NCI-H82 (cell line): ENCODE measurements at places on chromosomes 5 and 9.

DNA sequence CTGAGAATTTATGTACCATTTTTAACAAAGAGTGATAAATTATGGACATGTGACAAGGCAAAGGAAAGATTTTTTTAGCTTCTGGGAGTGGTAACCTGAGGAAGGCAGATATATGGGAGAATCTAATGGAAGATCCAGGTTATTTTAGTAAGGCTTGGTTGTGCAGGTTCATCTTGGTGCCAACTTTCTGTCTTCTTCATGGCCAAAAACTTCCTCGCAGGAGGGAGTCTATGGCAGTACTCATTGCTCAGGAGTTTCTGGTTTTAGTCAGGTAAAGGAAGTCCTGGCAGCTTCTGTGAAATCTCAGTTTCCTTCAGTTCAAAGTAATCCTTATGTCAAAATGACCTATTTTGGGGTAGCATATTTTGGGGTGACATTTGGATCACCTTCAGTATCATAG lies 248.3 kb upstream of the KCNN2 start:
- DNase-seq = no peak

DNA sequence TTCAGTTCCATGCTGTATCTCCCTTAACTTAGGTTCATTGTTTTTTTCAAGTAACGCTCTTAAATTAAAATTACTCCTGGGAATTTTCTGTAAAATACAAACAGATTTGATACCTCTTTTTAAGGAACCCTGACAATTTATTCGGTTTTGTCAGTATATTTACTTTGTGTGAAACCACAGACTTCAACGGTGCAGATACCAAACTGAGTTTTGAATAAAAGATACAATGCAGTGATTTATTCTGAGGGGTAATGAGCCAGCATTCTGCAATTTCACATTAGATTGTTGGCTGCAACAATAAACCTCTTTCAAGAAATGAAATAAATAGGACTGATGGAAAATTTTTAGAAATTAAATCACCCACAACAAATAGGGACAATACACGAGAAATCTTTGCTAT lies 308.6 kb upstream of the EDIL3 start:
- no peak for DNase-seq

GRCh38 chr5:131393498-131393968 lies 129.7 kb downstream of the CDC42SE2 start:
- no peak for DNase-seq

- DNase-seq = no peak
Observed at GRCh38 chr5:132102101-132102701, 28.6 kb downstream of the CSF2 start.

DNA sequence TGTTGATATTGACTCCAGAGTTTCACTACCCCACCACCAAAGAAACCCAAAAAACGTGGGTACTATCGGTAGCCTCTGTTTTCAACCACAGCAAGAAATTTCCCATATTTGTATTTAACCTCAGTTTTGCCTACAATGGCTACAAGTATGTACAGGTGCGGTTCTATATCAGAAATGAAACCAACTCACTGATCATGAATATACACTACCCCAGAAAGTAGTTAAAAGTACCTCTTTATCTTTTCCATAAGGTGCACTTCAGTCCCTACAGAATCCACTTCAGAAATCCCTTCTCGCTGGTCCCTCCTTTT lies 140.6 kb upstream of the SLC12A2 start:
- DNase-seq = no peak

DNA sequence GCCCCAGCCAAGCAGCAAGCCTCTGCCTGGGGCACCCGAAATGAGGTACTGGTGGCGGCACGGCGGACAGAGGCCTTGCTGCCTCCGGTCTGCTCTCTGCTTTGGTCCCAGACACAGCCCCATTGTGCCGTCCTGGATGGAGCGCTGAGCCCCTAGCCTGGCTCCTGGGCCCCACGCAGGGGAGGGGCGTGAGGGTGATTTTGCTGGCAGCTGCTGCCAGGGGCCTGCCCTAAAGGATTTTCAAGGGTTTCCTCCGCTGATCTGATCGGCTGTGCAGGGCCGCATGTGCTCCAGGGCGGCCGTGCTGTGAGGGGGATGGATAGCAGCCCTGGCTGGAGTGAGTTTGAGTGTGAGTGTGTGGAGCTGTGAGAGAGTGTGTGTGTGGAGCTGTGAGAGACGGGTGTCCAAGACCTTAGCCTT lies 1.3 kb downstream of the GPSM1 start:
- peak; percentile 85 for DNase-seq
